ENCODE measurements at places on chromosomes 6 and 20. TPM values are rescaled to one million over a fixed set of nuclear protein-coding genes. Genes with fewer than 3 reads are reported as not detected.

- H3K27ac ChIP-seq = no peak overlapping the region
- no peak for DNase-seq
- no peaks in the 10 kb centered on the region for H3K36me3 ChIP-seq
- no peak overlapping the region for H3K4me3 ChIP-seq
- no peaks in the 10 kb centered on the region for H3K4me1 ChIP-seq
Observed at GRCh38 chr6:164628302-164628931, 681.0 kb downstream of the C6orf118 start.

GRCh38 chr6:25005010-25005409 lies 69.2 kb upstream of the RIPOR2 start:
- H3K4me3 ChIP-seq = no peak overlapping the region
- no peak for DNase-seq
- H3K36me3 ChIP-seq = peaks cover 12% of the 10 kb centered on the region
- H3K27ac ChIP-seq = peak overlapping the region; percentile 3

- H3K27ac ChIP-seq = no peak overlapping the region
- H3K4me3 ChIP-seq = no peak overlapping the region
- no peaks in the 10 kb centered on the region for H3K36me3 ChIP-seq
- no peaks in the 10 kb centered on the region for H3K27me3 ChIP-seq
- DNase-seq = no peak
Observed at GRCh38 chr20:5630071-5630470, 120.1 kb upstream of the SHLD1 start.

GRCh38 chr20:4929686-4930397 lies 71.5 kb downstream of the SLC23A2 start:
- H3K27me3 ChIP-seq = no peaks in the 10 kb centered on the region
- no peak for DNase-seq
- no peak overlapping the region for H3K27ac ChIP-seq
- H3K4me1 ChIP-seq = peaks cover 10% of the 10 kb centered on the region

The TTLL9 gene
- not detected for total RNA-seq

DNA sequence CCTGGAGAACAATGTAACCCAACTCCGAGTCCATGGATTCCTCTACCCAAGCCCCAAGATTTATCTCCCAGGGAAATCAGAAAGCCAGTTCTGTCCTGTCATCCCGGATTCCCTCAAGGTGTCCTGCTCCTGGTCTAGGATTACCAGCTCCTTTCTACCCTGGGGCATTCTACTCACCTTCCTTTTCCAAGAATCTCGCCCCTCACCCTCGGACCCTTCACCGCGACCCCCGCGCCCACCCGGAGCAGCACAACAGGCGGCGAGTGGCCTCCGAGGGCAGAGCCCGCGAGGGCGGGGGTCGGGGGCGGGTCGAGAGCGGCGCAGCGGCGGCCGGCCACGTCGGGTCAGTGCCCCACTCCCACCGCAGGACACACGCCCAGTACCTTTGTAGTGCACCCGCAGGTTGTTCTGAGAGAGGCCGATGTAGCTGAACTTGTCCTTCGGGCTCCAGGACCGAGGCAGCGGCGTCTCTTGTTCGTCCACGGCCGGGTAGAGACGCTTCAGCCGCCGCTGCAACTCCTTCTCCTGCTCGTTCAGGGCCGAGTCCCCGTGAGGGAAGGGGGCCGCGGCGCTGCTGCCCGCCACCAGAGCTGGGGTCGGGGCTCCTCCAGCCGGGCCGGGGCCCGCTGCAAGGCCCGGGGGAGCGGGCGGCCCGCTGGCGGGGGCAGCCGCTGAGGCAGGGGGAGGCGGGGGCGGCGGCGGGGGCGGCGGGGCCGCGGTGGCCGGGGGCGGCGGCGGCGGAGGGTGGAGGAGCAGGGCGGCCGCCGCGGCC lies 897 bp downstream of the RANBP9 start:
- peaks cover 26% of the 10 kb centered on the region for H3K36me3 ChIP-seq
- peaks cover 49% of the 10 kb centered on the region for H3K4me1 ChIP-seq
- H3K27ac ChIP-seq = peak overlapping the region; percentile 86
- no peaks in the 10 kb centered on the region for H3K27me3 ChIP-seq

DNA sequence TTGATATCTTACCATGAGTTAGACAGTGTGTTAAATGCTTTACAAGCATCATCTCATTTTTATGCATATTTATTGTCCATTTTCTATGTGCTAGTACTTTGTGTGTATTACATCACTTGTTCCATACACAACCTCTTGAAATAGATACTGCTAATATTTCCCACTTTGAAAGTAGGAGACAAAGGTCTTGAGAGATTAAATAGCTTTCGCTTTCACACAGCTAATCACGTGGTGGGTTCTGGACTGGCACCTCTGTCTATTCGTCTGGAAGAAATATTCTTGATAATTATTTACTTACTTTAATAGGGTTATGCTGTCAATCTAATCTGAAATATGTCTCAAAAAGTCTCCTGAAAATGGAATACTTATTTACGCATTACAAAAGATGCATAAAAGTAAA lies 30.2 kb downstream of the EPHA7 start:
- DNase-seq = no peak
- no peaks in the 10 kb centered on the region for H3K4me1 ChIP-seq
- H3K27me3 ChIP-seq = no peaks in the 10 kb centered on the region
- no peak overlapping the region for H3K4me3 ChIP-seq

The GJA10 gene
- total RNA-seq = 0.35 TPM

DNA sequence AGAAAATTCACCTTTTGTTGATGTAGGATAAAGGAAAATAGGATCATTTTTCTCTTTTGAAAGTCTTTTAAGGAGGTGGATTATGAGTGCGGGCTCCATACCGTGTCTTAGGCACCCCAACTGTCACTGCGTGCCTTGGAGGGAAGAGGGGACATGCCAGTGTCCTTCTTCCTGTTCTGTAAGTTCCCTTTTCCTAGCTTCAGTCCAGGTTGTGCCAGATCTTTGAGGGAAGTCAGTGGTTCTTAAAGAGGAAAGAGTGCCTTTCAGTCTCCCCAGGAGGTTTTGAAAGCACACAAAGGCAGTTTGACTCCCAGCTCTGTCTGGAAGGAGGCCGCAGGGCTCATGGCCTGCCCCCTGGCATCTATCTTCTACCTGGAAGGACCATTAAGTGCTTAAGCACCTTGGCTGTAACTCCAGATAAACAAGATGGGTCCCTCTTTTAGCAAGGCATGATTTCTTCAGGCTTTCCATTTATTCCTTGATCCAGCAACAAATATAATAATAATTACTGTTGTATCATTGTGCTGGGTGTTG lies 13.0 kb downstream of the EFCAB8 start:
- no peaks in the 10 kb centered on the region for H3K36me3 ChIP-seq
- DNase-seq = no peak
- no peak overlapping the region for H3K4me3 ChIP-seq
- no peaks in the 10 kb centered on the region for H3K4me1 ChIP-seq
- no peak overlapping the region for H3K27ac ChIP-seq

GRCh38 chr6:140812636-140813035 lies 1320.1 kb upstream of the GJE1 start:
- DNase-seq = no peak
- H3K4me1 ChIP-seq = peaks cover 29% of the 10 kb centered on the region
- no peak overlapping the region for H3K4me3 ChIP-seq

The CPNE5 gene
- total RNA-seq = 0.94 TPM

The CAGE1 gene
- total RNA-seq = not detected

- H3K27ac ChIP-seq = no peak overlapping the region
- no peaks in the 10 kb centered on the region for H3K27me3 ChIP-seq
- no peaks in the 10 kb centered on the region for H3K4me1 ChIP-seq
- H3K4me3 ChIP-seq = no peak overlapping the region
- DNase-seq = no peak
Observed at GRCh38 chr6:123169774-123170095, 173.7 kb downstream of the CLVS2 start.

- H3K4me3 ChIP-seq = no peak overlapping the region
- no peak overlapping the region for H3K27ac ChIP-seq
- no peaks in the 10 kb centered on the region for H3K27me3 ChIP-seq
- peaks cover 16% of the 10 kb centered on the region for H3K36me3 ChIP-seq
Observed at GRCh38 chr6:98924647-98925046, 23.1 kb downstream of the FBXL4 start.

DNA sequence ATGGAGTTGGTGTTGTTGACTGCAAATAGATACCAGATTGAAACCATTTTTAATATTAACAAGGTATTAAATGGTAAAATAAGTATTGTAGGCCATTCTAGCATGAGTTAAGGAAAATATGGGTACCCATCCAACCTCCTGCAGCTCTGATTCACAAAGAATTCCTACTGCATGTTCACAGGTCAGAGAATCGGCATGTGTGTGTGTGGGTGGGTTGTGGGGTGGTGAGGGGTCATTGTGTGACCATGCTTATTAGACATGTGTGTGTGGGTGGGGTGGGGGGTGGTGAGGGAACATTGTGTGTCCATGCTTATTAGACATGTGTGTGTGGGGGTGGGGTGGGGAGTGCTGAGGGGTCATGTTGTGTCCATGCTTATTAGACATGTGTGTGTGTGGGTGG lies 3.2 kb downstream of the IYD start:
- no peaks in the 10 kb centered on the region for H3K36me3 ChIP-seq
- H3K4me1 ChIP-seq = no peaks in the 10 kb centered on the region
- no peak overlapping the region for H3K27ac ChIP-seq
- H3K4me3 ChIP-seq = no peak overlapping the region

The IMPG1 gene
- total RNA-seq = not detected

- H3K4me3 ChIP-seq = no peak overlapping the region
- H3K27ac ChIP-seq = no peak overlapping the region
- DNase-seq = no peak
- no peaks in the 10 kb centered on the region for H3K4me1 ChIP-seq
Observed at GRCh38 chr6:119844387-119844786, 494.8 kb upstream of the MAN1A1 start.

- no peak overlapping the region for H3K4me3 ChIP-seq
- peaks cover 1% of the 10 kb centered on the region for H3K4me1 ChIP-seq
- H3K36me3 ChIP-seq = no peaks in the 10 kb centered on the region
- no peak overlapping the region for H3K27ac ChIP-seq
Observed at GRCh38 chr6:53691667-53692133, 26.1 kb upstream of the KLHL31 start.

GRCh38 chr6:141316236-141316635 lies 816.5 kb upstream of the GJE1 start:
- H3K27me3 ChIP-seq = no peaks in the 10 kb centered on the region
- no peak for DNase-seq
- H3K4me3 ChIP-seq = no peak overlapping the region
- H3K27ac ChIP-seq = no peak overlapping the region
- no peaks in the 10 kb centered on the region for H3K36me3 ChIP-seq

The OR2H2 gene
- not detected for total RNA-seq

The HAO1 gene
- not detected for total RNA-seq

GRCh38 chr20:30168025-30168799 lies 1089.3 kb upstream of the DEFB115 start:
- peak; percentile 58 for DNase-seq

The ABT1 gene
- 30.0 TPM for total RNA-seq

GRCh38 chr6:108114841-108115597 lies 40.5 kb upstream of the OSTM1 start:
- H3K4me1 ChIP-seq = peaks cover 49% of the 10 kb centered on the region
- peaks cover 85% of the 10 kb centered on the region for H3K27me3 ChIP-seq
- peak overlapping the region; percentile 59 for H3K27ac ChIP-seq
- peaks cover 2% of the 10 kb centered on the region for H3K36me3 ChIP-seq

DNA sequence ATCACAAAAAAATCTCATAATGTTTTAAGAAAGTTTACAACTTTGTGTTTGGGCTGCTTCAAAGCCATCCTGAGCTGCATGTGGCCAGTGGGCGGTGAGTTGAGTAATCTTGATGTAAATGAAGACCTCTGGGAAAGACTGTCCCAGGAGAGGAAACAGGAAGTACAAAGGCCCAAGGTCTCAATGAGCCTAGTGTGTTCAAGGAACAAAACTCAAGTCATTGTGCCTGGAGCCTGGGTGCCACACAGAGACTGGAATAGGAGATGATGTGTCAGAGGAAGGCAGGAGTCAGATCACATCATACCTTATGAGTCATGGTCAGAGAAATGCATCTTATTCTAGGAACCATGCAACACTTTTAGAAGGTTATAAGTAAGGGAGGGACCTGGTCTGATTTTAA lies 51.5 kb downstream of the COL19A1 start:
- no peak for DNase-seq
- no peaks in the 10 kb centered on the region for H3K36me3 ChIP-seq
- H3K4me1 ChIP-seq = peaks cover 11% of the 10 kb centered on the region

The ACTL10 gene
- 3.7 TPM for total RNA-seq

- peaks cover 8% of the 10 kb centered on the region for H3K4me1 ChIP-seq
- H3K36me3 ChIP-seq = peaks cover 47% of the 10 kb centered on the region
Observed at GRCh38 chr20:3194617-3195280, 9.7 kb downstream of the DDRGK1 start.

GRCh38 chr6:123804014-123804786 lies 535 bp downstream of the NKAIN2 start:
- peaks cover 11% of the 10 kb centered on the region for H3K4me1 ChIP-seq
- peak overlapping the region; percentile 33 for H3K27ac ChIP-seq
- peak overlapping the region; percentile 43 for H3K4me3 ChIP-seq
- peaks cover 44% of the 10 kb centered on the region for H3K27me3 ChIP-seq

The AKAP7 gene
- 7.3 TPM for total RNA-seq

Measured in activated CD8-positive, alpha-beta memory T cell treated with anti-CD3 and anti-CD28 coated beads, Interleukin-2, amount 10 ng/mL, durations not matched to agents 7 days and 5 days (primary cell).